ENCODE measurements at places on chromosomes 16 and 17. TPM values are rescaled to one million over a fixed set of nuclear protein-coding genes. Genes with fewer than 3 reads are reported as not detected.

GRCh38 chr17:15397620-15398019 is 56.2 kb upstream of the TEKT3 start:
- no peak for DNase-seq

C1QTNF1 gene
- total RNA-seq: 4.6 TPM

DNA sequence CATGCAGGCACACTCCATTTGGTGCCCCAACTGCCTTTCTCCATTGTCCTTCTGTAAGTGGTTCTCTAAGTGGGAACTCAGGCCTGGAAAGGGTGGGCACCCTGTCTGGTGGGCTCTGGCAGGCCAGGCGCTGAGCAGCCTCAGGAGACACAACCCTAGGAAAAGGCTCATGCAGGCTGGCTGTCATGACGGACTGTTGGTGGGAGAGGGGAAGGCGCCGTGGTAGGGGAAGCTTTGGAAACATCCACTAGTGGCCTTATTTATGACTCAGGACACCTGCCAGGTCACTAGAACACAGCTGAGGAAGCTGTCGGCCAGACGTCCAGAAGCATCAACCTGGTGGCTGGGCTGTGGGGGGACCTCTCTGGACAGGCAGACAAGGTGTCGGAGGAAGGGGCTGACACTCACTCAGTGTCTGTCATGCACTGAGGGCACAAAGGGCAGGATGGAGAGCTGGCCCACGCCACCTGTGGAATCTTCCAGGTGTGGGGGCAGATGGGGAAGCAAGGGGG is 216.0 kb downstream of the SEC14L1 start:
- DNase-seq: no peak

GRCh38 chr17:18280766-18281371 is 20.4 kb downstream of the MIEF2 start:
- DNase-seq: no peak

- DNase-seq: no peak
These were observed 21.5 kb upstream of the ADGRG1 start for GRCh38 chr16:57606847-57607501.

GRCh38 chr16:50011707-50012106 is 13.3 kb upstream of the CNEP1R1 start:
- no peak for DNase-seq

DNA sequence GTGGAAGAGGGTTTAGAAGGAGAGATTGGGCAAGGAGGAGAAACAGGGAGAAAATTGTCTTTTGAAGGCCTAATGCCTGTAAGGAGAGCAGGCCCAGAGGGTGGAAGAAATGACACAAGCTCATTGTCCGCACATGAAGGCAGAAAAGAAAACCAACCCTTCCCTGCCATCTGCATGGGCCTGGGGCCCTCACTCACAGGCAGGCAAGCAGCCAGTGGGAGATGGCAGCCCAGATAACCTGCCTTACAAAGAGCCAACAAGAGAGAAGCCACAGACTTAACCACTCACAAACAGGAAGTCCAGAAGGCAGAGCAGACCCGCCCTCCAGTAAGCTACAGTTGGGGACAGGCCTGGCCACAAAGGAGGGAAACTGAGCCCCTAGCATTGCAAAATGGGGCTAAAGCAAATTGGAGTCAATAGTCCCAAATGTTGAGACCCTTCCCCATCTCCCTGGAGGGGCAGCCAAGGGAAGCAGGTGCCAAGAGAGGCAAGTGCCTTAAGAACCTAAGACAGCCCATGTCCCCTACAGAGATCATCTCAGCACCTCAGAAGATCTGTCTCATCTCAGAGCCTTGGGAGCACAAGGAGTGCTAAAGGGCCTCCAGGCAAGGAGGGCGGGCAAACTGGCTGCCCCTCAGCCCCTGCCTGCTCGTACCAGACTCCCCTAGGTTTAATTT is 7.3 kb upstream of the TSPOAP1 start:
- no peak for DNase-seq

NXN gene
- total RNA-seq: 30.2 TPM

GRCh38 chr16:924063-924462 is 46.7 kb downstream of the LMF1 start:
- no peak for DNase-seq

DNA sequence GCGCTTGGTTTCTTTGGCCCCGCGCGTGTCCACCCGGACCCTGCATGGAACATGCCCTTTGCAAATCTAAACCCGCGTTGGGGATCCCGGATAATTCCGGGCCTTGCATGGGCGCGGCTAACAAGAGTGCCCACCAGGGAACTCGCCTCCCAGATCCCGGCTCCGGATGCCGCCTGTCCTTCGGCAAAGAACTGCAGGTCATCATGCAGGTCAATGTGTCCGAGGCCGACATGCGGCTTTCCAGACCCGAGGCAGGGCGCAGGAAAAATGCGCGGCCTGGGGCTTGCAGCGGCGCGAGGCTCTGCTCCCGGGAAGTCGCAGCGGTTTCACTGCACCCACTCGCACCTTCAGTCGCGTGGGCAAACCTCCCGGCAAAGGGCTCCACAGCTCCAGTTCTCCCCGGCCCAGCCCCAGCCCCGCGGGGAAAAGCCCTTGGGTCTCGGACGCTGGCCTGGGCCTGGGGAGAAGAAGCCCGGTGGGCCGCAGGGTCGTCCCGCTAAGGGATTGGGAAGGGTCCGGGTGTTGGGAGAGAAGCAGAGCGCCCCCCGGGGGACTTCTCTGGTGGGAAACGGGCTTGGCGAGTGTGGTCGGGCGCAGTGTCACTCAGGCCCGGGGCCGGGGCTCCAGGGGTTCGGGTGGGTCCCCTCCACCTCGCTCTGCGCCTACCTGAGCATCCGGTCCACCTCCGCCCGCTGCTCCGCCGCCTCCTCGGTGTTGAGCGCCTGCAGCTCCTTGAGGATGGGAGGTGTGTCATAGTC is 805 bp downstream of the HNF1B start:
- no peak for DNase-seq

CCL5 gene
- total RNA-seq: not detected

DNA sequence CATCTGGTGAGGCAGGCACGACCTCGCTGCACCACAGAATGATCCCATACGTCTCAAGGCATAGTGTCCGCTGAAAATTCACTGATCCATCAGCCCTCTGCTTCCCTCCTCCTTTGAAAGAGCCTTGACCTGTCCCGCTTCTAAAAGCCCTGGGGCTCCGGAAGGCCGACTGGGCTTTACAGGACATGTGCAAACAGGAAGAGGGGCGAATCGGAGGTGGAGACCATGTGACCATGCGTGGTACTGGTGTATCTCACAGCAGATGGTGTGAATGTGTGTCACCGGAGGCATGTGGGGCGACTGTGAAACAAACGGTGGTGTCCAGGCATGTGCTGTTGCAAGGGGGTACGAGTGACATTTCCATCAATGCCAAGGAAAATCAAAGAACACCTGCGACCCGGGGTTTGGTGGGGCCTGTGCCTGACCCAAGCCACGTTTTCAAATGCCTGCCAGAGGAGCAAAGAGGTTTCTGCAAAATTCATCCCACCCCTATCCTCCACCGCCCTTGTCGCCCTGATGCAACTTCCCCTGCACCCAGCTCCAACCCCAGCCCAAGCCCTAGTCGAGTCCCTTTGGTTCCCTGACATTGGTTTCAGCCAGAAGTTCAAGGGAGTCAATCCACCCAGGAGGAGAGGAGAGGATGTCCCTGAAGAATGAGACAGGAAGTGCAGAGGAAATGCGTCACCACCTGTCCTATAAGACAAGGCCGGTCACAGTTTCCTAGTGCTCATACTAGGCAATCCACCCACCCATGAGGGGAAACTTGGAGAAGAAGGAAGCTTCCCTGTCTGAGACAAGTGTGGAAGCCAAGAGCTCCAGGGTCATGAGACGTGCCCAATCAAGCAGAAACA is 5.9 kb upstream of the KCNJ18 start:
- no peak for DNase-seq

DNA sequence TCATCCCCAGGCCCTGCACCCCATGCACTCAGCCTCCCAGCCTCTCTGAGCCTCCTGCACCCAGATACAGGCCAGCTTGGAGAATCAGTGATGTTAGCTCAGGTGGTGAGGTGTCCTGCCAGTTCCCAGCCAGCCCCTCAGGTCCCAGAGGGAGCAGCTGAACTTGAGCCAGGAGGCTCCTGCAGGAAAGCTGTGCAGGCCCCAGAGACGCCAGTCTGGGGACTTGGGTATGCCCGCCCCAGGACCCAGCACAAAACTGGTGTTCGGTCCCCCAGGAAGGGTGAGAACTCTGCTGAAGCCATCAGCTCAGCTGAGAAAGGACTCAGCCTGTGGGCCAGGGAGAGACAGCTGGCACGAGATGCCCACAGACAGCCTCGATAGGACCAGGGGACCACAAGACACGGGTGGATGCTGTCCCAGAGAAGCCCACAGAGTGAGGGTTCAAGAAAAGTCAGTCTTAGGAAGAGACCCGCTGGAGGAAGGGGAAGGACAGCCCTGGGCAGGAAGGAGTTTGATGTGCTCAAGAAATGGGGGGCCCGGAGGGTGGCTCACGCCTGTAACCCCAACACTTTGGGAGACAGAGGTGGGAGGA is 11.0 kb downstream of the ENDOV start:
- no peak for DNase-seq

- DNase-seq: no peak
These were observed 4.1 kb downstream of the INPP5K start for GRCh38 chr17:1512351-1512750.

DNA sequence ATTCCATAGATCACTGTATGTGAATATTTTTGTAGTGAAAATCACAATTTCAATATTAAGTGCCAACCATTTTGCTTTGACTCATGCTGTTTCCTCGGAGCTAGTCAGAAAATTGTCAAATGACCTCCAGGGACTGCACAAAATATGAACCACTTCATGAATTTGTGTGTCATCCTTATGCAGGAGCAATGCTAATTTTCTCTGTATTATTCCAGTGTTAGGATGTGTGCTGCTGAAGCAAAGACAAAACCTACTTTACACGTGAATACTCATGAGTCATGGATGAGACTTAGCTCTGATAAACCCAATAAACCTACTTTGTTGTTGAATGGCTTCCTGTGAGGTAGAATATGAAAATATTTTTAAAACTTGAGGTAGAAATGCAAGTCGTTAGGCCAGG is 65.2 kb downstream of the SHCBP1 start:
- no peak for DNase-seq

DNA sequence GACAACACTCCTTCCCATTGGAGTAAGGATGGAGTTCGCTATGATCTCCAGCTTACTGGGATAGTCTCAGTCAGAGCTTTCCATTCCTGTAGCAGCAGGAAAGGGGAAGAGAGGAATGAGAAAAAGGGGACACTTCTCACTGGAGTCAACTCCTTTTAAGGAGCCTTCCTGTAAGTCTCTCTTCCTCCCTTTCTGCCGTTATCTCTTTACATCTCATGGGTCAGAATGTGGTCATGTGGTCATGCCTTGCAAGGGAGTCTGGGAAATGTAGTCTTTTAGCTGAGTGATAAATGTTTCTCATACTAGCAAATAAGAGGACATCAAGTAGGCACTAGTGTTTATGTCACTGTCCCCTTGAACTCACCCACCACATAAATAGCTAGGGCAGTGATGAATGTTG is 227.3 kb downstream of the HAPSTR1 start:
- no peak for DNase-seq

DNA sequence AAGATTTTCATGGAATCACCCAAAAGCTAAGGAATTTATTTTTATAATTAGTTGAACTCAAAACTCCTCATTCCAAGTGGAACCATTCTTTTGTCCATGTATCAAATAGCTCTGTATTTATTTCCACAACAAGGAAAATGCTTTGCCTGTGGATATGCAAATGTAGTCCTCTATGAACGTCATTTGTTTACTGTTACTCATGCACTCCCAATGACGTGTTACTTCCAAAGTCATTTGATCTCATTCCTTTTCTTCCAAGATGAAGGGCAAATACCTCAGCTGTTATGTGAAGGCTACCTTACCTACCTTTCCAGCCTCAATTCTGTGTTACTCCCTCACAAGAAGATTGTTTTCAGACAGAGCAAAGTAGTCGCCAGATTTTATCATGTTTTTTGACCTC is 83.7 kb downstream of the ITFG1 start:
- no peak for DNase-seq

- no peak for DNase-seq
These were observed 878 bp downstream of the TRIM72 start for GRCh38 chr16:31214708-31215286.

DNA sequence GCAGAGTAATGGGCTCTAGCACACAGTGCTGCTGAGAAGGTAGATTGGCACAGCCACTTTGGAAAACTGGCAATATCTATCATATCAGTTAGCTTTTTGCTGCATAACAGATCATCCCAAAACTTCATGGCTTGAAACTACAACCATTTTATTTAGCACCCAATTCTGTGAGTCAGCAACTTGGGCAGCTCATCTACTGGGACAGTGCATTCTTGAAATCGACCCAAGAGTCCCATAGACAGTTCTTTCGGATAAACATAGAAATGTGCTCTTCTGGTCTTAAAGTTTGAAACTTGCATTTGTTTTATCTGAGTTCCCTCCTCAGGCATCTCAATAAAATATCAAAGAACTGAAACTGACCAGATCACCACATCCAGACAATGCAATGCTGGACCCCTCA is 76.7 kb downstream of the CEP112 start:
- DNase-seq: no peak

Measured in kidney epithelial cell (primary cell).